Jurkat, Clone E6-1 (cell line): ENCODE measurements at places on chromosomes 16 and 17.
A peak's percentile ranks its signal among the peaks of the same experiment; 100 is the strongest.

DNA sequence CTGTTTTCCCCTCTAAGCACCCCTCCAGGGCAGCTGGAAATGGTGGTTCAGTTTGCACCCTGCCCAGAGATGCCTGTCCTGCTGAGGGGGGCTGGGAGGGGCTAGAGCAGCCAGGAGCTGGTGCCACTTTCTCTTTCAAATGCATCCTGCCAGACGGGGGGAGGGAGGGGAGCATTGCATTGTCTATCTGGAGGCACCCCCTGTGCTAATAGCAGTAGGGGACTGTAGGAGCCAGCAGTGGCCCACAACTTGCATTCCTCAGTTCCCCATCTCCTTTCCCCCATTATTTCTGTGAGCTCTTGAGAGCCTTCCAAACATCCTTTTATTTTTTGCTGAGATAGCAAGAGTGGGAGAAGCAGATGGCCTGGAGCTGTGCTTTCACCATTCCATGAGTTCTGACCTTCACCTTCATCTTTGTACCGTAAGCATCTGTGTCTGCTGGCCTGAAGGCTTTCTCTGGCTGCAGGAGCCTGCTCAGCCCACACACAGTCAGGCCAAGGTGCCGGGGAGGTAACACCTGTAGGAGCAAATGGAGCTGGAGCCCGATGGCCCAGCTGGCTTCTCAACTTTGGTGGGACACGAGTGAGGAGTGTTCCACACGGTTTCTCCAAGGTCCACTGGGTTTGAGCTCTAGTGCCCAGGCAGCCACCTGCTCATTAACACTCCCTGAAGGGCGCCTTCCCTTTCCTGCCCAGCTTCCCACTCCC lies 5.2 kb downstream of the WFDC1 start:
- no peak for DNase-seq

GRCh38 chr17:82282239-82283207 lies 9.0 kb upstream of the CSNK1D start:
- no peak for DNase-seq

DNA sequence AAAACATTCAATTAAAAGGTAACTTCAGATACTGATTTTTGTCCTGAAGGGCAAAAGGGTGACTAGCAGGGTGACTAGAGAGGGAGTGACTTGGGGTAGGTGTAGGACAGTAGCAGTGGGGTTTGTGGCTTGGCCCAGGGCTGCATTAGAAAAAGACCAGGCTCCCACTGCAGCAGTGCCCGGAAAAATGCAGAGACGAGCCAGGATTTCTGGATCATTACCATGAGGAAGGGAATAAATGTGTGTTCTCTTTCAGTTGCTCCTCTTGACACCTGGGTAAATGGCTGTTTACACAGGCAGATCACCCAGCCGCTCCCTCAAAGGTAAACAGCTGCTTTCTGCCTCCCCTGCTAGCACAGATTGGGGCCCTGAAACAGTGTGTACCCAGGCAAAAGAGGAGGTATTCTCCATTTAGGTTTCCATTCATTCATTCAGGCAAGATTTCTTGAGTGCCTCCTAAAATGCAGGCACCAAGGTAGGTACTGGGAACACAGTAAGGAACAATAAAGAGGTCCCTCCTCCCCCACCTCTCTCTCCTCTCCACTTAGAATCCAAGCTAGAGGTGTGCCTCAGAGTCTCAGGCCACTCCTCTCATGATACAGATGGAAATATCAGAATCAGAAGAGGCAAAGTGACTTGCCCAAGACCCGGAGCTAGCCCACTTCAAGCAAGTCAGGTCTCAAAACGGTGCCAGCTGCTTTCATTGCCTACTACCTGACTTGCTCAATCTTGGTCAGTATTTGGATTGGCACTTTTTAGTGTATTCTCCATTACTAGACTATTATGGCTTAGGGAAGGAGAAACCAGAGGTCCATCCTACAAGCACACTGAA lies 15.2 kb upstream of the TOX3 start:
- no peak for DNase-seq

- DNase-seq, result no peak
These were observed 1.4 kb upstream of the PAGR1 start for GRCh38 chr16:29814592-29814991.

- no peak for DNase-seq
These were observed 85.6 kb upstream of the NOL11 start for GRCh38 chr17:67632141-67632540.

GRCh38 chr16:49639739-49640431 lies 216.0 kb downstream of the ZNF423 start:
- no peak for DNase-seq

- peak; percentile 45 for DNase-seq
These were observed at the start of gene CYBA for GRCh38 chr16:88650749-88651275. Gene CYBA, minus strand, starts transcription at chr16:88651053. Its CDS starts 40 bp downstream, at chr16:88651013.

DNA sequence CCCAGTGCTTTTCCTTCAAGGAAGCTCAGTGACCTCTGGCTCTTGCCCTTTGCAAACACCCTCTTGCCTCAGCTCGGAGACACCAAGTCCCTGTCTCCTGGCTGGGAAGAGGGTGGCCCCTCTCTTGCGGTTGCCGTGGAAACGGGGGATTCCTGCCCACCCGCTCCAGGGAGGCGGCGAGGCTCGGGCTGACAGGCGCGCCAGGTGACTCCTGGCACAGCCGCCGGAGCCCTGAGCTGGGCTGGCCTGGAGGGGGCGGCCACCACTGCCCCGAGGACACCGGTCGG lies 71.4 kb downstream of the ABR start:
- DNase-seq, result no peak

DNA sequence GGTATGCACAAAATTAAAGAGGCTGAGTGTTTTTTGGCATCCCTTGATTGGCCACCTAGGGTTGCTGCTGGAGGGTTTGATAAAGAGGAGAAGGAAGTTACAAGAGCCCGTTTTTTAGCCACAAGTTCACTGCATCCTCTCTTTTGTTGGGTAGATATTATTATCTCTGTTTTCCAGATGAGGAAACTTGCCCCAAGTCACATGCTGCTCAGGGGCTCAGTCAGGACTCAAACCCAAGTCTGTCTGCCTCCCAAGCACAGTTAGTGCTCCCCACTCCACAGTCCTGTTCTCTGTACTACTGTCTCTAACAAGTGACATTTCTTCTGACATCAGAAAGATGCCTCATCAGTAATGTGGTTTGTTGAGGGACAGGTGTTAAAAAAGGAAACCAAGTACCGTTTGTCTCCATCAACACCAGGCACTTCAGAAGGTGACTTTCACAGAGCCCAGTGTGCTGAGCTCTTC lies 1.4 kb downstream of the NT5M start:
- peak; percentile 96 for DNase-seq

DNA sequence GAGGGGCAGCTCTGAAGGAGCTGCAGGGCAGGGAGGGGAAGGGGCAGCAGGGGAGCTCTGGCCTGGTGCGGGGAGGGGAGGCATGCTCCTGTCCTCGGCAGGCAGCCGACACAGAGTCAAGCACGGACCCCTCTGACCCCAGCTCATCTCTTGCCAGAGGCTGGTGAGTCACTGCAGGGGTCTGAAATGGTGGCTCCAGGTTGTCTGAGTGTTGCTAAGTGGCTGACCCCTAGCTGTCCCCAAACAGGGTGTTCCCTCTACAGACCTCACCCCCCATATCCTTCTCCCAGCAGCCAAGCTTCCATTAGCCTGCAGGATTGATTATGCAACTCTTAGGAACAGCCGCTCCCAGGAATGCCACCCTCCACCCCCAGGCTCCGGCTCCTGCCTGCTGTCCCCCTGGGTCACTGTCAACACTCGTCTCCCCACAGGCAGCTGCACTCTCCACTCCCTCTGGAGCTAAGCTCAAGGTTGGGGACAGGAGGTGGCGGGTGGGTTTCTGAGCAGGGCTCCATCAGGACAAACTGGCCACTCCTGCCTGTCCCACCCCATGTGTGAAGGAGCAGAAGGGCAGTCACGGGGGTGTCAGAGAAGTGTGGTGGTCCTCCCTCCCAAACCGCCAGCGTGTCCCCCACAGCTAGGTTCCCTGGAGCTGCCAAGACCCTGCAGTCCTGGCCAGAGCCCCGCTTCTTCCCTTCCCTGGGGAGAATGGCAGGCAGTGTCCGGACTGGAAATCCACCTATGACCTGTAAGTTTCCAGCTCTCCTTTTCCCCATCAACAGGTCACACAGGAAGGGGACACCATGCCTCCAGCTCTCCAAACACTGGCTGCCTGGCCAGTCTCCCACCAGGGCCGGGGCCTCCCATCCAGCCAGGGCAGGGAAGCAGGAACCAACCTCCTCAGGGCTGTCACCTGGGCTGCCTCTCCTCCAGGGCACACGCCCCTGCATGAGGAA lies 1.0 kb downstream of the MYLK3 start:
- no peak for DNase-seq

- DNase-seq, result no peak
These were observed 36.9 kb upstream of the WSB1 start for GRCh38 chr17:27257031-27257357.

- DNase-seq, result no peak
These were observed 2.8 kb downstream of the ZPBP2 start for GRCh38 chr17:39870776-39871175.

- no peak for DNase-seq
These were observed 2.8 kb downstream of the SLC13A2 start for GRCh38 chr17:28476076-28476865.

- peak; percentile 1 for DNase-seq
These were observed 534.1 kb downstream of the GRIN2A start for GRCh38 chr16:9647981-9648701.

DNA sequence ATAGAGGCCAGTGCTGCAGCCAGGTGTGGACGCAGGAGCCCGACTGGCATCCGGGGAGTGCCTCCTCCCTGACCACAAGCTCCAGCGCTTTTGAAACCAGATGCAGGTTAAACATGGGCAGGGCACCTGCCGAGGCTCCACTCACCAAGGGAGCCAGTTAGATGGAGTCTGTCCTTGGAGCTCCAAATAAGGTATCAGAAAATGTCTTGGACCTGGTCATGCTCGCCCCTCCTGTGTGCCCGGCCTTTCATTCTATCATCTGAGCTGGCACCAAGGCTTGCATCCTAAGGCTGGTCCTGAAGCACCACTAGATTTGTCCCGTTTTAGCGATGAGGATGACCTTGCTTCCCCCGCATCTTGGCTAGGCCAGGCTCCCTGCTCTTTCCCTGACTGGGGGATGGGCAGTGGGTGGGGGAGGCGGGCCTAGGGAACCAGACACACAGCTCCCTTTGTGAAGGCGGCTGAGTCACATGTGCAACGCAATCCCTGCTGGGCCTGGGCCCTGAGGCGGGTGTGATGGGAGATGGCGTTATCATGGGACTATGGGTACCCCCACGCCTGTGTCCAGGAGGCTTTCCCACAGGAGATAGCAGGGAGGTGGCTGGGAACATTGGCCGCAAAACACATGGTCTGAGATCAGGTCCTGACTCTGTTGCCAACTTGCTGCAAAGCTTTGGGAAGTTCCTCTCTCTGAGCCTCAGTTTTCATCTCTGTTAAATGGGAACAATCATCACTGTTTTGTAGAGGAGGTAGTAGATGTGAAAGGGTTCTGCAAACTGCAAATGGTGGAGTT lies 5.0 kb upstream of the ADGRG1 start:
- no peak for DNase-seq

GRCh38 chr17:9009737-9010136 lies 11.6 kb upstream of the NTN1 start:
- no peak for DNase-seq

GRCh38 chr17:77593081-77593480 lies 365.4 kb upstream of the TNRC6C start:
- DNase-seq, result no peak

- no peak for DNase-seq
These were observed 4.2 kb upstream of the MAP3K14 start for GRCh38 chr17:45320931-45321461.

DNA sequence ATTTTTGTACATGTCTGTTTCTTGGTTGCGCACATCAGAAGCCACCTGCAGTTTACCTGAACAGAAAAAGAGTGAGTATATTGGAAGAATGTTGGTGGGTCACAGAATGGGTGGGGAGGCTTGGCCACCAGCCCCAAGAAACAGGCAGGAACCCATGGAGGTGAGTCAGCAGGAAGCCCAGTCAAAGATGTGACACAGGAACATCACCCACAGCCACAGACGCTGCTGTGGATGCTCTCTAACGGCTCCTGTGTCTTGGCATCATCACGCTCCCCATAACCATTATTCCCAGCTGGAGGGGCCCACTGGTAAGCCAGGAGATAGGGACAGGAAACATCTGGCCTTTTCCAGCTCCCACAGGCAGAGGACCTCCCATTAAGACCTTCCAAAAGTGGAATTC lies 94.0 kb upstream of the WSB1 start:
- DNase-seq, result no peak

DNA sequence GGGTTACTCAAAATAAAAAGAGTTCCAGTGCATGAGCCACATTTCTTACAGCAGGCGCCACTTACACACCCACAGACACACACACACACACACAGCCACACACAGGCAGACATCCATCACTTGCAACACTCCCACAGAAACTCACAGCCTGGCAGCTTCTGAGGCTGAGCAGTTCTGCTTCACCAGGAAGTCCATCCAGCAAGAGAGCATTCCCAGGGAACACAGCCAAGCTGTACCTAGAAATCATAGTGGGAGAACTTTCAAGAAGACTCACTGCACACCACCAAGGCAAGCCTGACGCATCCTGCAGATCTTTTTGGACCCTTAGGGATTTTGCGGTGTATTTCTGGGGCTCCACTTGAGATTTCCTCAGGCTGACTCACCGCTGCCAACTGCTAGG lies 140.9 kb upstream of the WSB1 start:
- DNase-seq, result no peak

DNA sequence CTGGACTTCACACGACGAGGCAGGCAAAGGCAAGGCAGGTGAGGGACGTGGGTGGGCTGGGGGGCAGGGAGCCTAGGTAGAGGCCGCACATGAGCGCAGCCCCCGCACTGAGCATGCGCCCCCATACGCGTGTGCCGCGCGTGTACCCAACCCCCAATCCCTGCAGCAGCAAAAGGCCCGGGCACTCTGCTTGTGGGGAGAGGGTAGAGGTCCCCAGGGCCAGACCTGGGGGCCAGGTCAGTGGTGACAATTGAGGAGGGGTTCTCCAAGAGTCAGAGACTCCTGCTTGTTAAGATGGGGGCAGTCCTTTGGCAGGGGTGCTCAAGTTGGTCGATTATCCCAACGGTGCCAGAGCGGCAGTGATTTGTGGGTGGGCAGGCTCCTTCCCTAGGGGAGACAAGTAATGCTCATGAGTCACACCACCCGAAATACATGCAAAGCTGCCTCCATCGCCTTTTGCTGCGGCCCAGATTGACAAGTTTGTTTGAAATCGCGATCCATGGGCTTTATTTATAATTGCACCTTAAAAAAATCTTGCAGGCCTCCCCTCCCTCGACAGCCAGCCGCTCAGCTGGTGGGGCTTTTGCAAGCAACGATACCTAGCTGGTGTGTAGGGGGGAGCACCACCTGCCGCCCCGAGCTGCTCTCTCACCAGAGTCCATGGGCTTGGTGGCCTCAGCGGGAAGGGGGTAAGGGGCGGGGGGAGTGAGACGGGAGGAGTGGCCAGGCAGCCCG lies 1.1 kb upstream of the GIT1 start:
- peak; percentile 35 for DNase-seq
